NK-92 treated with Interleukin-12 subunit alpha and Interleukin-12 subunit beta, amount 100 ng/mL, for 24 hours (cell line): ENCODE measurements at places on chromosomes 5 and 9.
A peak's percentile ranks its signal among the peaks of the same experiment; 100 is the strongest.

DNA sequence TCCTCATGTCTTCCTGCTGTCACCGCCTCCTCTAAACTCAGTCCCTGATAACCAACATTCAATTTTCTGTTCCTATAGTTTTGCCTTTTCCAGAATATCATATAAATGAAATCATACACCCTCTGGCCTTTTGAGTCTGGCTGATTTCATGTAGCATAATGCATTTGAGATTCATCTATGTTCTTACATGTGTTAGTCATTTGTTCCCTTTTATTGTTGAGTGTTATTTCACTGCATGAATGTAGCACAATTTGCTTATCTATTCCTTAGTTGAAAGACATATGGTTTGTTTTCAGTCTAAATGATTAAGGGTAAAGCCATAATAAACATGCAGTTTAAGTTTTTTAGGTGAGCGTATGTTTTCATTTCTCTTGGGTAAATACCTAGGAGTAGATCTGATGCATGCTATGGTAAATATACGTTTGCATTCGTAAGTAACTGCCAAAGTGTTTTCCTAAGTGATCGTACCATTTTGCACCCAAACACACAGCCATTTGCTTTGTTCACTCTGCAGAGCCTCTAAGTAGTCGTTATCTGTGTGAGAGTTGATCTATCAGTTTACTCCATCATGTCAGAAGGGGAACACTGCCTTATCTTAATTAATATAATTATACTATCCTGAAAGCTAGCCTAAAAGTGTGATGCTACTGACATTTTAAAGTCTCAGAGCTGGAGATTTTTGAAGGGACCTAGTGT is 460.8 kb downstream of the DMAC1 start:
- DNase-seq = no peak

DNA sequence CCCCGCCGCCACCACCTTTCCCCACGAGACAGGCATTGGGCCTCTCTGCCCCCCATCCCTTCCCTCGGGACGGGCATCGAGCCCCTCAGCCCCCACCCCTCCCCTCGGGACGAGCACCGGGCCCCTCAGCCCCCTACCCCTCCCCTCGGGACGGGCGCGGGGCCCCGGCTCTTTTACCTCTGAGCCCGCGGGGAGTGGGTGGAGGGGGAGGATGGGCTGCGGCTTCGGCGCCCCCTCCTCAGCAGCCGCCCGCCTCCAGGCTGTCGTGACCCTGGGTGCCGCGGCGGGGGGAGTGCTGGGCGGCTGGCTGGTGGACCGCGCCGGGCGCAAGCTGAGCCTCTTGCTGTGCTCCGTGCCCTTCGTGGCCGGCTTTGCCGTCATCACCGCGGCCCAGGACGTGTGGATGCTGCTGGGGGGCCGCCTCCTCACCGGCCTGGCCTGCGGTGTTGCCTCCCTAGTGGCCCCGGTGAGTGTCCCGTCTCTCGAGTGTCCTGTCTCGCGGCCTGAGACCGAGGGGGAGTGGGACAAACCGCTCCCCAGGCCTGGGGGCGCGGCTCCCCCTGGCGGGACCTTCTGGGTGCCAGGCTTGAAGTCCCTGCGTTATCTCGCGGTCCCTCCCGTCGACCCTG is 791 bp downstream of the SLC2A8 start:
- DNase-seq = no peak

- DNase-seq = no peak
Observed at GRCh38 chr9:115198001-115198400, 80.0 kb upstream of the TNC start.

GRCh38 chr9:134324359-134325095 is 1.7 kb upstream of the RXRA start:
- no peak for DNase-seq

DNA sequence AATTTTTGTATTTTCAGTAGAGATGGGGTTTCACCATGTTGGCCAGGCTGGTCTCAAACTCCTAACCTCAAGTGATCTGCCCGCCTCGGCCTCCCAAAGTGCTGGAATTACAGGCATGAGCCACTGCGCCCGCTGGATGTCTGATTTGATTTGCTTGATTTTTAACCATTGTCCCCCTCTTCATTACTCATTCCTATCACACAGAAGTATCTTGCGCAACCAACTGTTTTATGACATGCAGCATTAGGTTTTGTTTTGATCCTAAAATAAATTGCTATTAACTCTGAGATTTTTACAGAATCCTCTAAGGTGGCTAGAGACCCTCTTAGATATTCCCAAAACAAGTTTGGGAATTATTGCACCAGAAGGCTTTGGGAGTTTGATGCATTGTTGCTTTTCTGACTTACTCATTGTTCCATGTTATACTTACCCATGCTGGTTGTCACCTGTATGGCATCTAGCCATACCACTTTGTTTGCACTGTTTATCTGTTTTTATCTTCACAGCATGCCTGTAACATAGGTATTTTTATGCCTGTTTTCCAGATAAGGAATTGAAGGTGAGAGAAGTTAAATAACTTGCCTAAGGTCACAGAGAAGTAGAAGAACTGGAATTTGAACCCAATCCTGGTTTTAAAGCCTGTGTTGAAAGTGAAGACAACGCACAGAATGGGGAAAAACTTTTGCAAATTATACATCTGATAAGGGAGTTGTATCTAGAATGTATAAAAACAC is 35.9 kb upstream of the PWWP2A start:
- DNase-seq = no peak

DNA sequence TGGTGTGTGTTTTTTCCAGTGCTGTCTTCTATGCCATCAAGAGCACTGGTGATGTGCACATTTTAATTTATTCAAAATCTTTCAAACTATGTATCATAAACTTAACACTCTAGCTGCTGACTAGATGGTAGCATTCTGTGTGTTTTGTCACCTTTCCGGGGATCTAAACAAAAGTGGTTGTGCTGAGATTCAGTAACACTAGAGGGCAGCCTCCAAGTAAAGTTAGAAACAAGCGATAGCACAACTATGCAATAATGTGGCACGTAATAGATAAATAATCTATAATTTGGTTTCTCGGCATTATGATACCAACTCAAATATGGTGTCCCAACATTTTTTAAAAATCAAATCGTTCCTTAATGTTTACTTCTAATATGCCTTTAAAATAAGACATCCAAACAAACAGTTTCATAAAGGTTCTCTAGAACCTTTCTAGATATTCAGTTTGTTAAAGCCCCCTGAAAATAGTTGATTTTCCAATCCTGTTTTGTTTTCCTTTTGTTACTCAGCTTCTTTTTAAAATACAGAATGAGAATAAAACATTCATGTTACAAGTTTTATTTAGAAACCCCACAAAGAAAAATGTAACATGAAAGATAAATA is 16.9 kb downstream of the SEMA6A start:
- no peak for DNase-seq

- DNase-seq = peak; percentile 18
Observed at GRCh38 chr9:130448035-130448624, 3.4 kb downstream of the ASS1 start.

- DNase-seq = no peak
Observed at GRCh38 chr5:141826674-141827073, 51.5 kb downstream of the PCDH1 start.

GRCh38 chr5:78633700-78634099 is 14.9 kb downstream of the LHFPL2 start:
- DNase-seq = no peak

- peak; percentile 30 for DNase-seq
Observed at GRCh38 chr9:129131300-129132145, 20.3 kb downstream of the PTPA start.

DNA sequence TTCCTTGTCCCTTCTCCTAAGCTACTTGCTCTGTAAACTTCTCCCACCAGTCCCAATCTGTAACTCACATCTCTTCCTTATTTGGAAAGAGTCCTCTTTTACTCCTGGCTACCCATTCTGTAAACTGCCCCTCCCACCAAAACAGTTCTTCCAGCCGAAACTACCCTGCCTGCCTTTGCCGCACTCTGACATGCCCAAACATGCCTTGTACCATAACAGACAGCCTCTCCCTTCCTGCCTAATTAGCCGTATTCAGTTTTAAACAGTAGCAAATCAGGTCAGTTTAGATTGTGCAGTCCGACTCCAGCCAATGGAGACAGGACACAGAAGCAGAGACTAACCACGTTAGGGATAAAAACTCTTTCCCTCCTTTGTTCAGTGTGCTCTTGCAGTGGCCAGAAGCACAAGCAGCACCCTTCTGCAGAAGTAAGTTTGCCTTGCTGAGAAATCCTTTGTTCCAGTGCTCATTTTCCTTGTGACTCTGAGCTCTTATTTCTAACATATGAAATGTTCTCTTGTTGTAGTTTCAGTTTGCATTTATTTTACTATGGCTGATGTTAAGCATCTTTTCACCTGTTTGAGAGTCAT is 5.4 kb upstream of the GLT6D1 start:
- no peak for DNase-seq

- no peak for DNase-seq
Observed at GRCh38 chr9:130751631-130752355, 58.2 kb downstream of the EXOSC2 start.

DNA sequence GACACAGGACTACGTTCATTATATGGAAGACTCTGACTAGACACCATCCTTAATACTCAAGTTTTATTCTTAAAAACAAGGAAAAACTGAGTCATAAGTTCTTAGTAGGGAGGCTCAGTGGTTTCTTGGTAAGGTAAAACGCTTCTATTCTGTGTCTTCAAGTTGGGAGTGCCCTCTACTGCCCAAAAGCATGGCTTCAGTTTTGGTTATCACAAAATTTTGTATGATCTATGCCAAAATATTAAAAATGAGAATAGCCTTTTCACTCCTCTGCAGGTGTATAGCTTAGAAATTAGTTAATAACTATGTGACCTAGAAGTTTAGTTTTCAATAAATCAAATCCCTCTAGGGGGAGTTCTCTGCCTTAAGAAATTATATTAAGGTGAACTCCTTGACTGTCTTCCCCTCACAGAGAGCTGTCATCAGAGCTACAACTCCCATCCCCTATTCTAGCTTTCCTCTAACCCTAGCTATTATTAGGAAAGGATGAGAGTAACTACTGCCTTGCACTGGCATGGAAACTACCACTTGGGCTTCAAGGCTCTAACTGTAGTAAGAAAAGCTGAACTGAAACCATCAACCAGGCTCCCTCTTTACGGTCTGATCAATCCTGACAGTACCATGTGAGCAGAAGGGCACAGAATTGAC is 189.7 kb downstream of the GNAQ start:
- DNase-seq = no peak

DNA sequence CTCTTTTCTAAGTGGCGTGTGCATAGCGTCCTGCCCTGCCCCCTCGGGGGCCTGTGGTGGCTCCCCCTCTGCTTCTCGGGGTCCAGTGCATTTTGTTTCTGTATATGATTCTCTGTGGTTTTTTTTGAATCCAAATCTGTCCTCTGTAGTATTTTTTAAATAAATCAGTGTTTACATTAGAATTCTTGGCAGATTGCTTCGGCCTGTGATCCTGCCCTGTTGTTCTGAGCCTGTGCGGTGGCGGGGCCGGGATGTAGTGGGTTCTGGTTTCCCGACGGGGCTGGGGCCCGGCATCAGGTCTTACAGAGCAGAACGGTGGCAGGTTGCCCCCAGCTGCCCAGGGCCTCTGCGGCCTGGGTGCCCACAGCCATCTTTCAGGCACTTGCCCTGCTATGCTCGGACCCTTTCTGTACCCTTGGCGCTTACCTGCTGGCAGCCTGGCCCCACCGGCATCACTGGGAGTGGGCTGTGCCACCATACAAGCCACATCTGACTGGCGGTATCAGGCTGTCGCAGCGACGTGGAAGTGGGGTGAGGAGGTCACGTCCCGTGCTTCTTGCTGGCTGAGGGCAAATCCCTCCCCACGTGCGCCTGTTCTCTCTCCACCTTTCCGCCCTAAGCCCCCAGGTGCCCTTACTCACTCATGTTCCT is 9.0 kb downstream of the QRFP start:
- DNase-seq = no peak

- DNase-seq = no peak
Observed at GRCh38 chr9:96067004-96067403, 191.5 kb downstream of the ERCC6L2 start.

DNA sequence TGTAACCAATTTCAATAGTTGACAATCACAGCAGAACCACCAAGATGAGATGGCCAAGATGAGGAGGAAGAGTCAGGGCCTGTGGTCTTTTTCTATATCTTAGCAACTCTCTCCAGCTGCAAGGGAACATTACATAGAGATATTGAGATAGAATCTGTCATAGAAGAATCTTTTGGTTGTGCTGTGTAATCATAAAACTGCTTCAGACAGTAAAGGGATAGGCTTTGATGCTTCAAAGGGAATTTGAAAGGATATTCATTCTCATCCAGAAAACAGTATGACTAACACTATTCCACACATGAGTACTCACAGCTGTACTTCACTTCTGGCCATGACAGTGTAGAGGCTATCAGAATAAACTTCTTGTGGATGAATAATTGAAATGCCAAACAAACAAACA is 145.9 kb downstream of the YIPF5 start:
- DNase-seq = no peak

GRCh38 chr9:76766126-76766525 is 1.9 kb downstream of the PCA3 start:
- no peak for DNase-seq

DNA sequence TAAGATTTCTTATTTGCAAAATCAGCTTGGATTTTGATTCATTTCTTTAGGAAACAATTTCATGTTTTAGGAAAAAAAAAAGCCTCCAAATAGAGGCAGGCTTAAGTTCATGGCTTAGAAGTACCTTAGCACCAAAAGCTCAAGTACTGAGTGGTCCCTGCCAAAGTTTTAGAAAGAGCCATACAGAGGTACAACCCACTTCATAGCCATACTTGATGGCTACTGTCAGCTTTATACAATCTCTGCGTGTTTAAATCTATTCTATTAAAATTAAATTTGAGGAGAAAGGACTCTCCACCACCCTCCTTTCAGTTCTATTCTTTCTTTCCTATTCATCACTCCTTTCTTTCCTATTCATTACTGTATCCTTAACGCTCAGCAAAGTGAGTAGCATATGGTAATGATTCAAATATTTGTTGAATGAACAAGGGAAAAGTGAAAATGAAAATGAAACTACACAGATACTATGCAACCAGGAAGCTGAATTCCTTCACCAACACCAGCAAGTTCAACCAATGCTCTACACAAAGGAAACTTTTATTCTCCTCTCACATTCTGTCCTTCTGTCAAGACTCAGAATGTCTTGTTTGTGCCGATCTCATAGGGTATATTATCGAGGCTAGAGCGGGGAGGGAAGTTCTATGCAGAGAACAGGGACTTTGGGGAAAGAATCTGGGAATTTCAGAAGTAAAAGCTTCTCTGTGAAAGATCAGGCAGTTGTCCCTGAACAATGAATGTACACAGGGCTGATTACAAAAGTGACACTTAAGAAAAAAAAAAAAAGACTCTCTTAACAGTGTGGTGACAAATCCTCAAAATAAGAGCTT is 138.6 kb upstream of the SPEF2 start:
- no peak for DNase-seq

- no peak for DNase-seq
Observed at GRCh38 chr9:128162215-128163026, 2.4 kb downstream of the BBLN start.

- DNase-seq = peak; percentile 0
Observed at GRCh38 chr5:108642170-108642906, 105.4 kb upstream of the FER start.

DNA sequence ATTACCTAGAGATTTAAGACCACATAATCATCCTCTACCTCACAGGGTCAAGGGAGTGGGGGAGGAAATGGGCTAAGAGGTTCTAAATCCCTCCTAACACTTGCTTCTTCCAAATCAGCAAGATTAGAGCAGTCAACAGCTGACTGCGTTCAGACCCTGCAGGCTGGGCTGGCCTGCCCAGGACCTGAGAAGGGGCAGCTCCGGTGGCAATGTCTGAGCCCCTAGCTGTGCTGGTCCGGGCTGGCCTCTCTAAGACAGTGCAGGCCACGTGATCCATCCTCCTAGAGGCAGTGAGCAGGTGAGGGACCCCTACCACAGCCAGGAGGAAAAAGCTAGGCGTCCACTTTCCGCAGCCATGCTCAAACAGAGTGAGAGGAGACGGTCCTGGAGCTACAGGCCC is at the start of gene KCNV2:
Gene KCNV2, plus strand, starts transcription at position 126 of the 400 bp plus-strand sequence. Its CDS starts 230 bp downstream, at position 356.
- DNase-seq = no peak
